ENCODE measurements at places on chromosomes 4 and X.

- DNase-seq, result peak; percentile 47
Measured at GRCh38 chrX:31656013-31656412, 584.2 kb upstream of the FTHL17 start.

GRCh38 chr4:128483816-128484215 lies 196.2 kb upstream of the PGRMC2 start:
- peak; percentile 7 for DNase-seq

DNA sequence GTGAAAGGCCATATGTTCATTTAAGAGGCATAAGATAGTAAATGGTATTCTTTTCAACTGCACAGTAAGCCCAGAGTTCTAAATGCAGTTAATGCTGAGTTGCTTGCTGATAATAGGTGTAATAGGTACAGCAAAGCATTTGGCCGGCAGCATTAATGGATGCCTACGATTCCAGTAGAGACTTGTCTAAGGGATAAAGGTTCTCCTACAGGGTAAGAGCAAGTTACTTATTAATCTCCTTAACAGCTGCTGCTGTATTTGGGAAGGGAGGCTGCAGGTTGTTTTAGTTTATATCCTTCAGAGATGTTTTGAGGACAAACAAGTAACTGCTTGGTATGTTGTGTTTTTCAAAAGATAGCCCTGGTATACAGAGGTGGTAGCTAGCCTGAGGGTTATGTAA lies 16.8 kb downstream of the TSPAN7 start:
- DNase-seq, result no peak

GRCh38 chr4:72567036-72567435 lies 2.0 kb downstream of the ADAMTS3 start:
- no peak for DNase-seq

DNA sequence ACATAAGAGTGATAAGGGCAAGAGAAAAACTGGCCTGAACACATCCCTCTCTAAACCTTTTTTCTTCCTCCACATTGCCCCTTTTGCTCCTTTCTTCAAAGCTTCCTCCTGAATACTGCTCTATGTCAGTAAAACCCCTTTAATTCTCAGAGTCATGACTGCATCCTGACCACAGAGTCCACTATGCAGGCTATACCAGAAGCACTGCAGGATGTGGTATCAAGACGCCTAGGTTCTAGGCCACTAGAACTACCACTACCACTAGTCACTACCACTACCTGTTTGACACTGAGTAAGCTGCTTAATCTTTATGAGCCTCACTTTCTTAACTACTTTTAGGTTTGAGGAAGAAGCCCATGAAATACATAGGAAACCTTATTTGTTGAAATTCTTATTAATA lies 38.7 kb downstream of the ARHGEF9 start:
- DNase-seq, result no peak

DNA sequence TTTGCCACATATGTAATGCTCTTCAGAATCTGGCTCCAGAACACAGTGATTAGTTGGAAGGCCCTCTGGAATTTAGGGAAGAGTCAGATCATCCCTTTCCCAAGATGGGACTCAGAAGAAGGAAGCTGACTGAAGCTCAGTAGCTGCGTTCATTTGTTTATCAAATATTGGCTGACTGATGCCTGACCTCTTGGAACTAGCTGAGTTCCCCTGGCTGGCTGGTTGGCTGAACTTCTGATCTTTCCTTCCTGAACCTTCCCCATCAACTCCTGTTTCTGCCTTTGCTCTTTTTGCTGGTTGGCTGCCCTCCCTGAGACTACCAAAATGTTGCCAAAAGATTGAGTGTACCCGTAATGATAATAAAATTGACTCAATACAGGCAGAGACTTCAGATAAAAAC lies 866.5 kb upstream of the INTU start:
- no peak for DNase-seq

- DNase-seq, result no peak
Measured at GRCh38 chr4:111838406-111838930, 306.8 kb upstream of the FAM241A start.

- peak; percentile 24 for DNase-seq
Measured at GRCh38 chrX:66634272-66634671, 4.6 kb downstream of the EDA2R start.

GRCh38 chr4:99436976-99437722 lies 2.0 kb upstream of the ADH7 start:
- DNase-seq, result no peak

- DNase-seq, result no peak
Measured at GRCh38 chrX:68696267-68696990, 49.0 kb downstream of the STARD8 start.
